Activated naive CD4-positive, alpha-beta T cell treated with anti-CD3 and anti-CD28 coated beads, Interleukin-2, amount 10 ng/mL, durations not matched to agents 5 hours and 36 hours (primary cell): ENCODE measurements at places on chromosomes 11 and 22. TPM values are rescaled to one million over a fixed set of nuclear protein-coding genes. Genes with fewer than 3 reads are reported as not detected.

Gene LRRC32
- 2.7 TPM for total RNA-seq

Gene TRIM51
- not detected for total RNA-seq

Gene MMP12
- not detected for total RNA-seq

Gene PYGM
- total RNA-seq, result 5.9 TPM

Gene DKK3
- total RNA-seq, result not detected

Gene SPDYC
- total RNA-seq, result not detected

Gene AKIP1
- total RNA-seq, result 31.4 TPM
